ENCODE measurements at places on chromosomes 3 and 15.

DNA sequence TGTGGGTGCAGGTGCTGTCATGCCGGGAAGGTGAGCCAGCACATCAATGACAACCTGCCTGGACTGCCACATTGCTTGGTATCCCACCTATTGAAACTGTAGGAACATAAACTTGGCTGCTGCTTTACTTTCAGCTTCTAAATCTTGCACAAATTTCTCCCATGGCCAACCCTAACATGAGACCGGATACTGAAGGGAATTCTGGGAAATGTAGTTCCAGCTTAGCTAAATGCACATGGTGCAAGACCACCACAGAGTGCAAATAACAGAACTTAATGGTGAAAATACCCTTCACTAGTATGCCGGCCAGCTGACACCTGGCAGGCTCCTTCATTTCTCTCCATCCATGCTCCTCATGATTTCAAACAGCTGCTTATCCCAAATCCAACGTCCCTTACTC is 247.4 kb downstream of the ARRDC4 start:
- no peak for DNase-seq

DNA sequence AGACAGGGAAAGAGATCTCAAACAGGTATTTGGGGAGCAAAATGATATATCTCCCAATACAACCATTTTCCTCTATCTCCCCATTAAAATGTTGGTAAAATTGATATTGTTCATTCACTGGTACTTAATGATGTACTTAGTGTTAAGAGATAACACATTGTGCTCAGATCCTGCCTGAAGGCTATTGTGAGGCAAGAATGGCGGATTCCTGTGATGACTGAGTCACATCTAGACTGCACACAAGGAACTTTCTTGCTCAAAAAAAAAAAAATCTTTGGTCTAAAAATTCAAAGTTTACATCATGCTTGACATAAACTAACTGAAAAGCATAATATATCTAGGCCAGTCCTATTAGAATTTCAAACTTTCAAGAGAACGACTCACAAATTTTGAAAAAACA is 171.1 kb upstream of the TTC14 start:
- DNase-seq = no peak

DNA sequence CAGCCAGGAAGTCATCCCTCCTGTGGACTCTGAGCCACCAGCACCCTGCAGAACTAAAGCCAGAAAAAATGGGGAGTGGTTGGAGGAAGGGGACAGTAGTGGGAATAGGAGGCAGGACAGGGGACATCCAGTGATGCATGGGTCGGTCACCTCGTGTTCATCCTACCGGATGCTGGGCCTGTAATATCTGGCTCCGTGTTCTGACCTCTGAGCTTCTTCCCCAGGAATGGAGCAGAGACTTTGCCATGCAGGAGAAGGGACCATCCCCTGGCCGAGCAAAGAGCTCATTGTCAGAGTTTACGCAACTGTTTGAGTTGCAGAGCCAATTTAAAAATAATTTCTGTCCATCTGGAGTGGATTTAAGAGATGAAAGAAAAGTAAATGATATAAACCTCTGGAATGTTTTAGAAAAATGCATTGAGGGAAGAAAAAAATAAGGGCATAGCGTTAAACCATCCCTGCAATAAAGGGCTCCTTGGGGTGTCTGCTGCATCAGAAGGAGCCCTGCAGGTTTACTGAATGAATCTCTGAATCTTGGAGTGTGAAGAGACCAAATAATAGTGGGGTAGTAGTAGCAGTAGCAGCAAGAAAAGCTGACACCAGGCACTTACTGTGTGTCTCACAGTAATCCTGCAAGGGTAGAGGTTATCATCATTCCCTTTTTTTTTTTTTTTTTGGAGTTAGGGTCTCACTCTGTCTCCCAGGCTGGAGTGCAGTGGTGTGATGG is 70.9 kb downstream of the AAGAB start:
- DNase-seq = no peak

GRCh38 chr3:96331341-96331740 is 483.1 kb upstream of the EPHA6 start:
- no peak for DNase-seq

GRCh38 chr3:197406266-197406665 is 107.9 kb upstream of the DLG1 start:
- peak; percentile 39 for DNase-seq

DNA sequence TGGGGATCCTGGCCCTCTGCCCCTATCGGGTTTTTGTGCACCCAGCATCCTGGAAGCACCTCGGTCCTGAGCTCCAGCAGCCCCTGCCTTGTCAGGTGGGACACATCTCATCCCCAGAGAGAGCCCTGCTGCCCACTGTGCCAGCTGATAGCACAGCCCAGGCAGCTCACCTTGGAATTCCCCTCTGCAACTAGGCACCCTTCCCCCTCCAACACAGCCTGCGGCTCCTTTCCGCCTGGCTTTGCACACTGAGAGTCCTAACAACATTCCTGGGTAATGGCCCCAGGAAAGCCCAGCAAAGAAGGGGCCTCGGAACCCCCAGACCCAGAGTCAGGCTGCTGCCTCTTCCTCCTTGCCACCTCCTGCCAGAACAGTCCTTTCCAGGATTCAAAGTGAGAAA is 5.9 kb downstream of the HCN4 start:
- no peak for DNase-seq

DNA sequence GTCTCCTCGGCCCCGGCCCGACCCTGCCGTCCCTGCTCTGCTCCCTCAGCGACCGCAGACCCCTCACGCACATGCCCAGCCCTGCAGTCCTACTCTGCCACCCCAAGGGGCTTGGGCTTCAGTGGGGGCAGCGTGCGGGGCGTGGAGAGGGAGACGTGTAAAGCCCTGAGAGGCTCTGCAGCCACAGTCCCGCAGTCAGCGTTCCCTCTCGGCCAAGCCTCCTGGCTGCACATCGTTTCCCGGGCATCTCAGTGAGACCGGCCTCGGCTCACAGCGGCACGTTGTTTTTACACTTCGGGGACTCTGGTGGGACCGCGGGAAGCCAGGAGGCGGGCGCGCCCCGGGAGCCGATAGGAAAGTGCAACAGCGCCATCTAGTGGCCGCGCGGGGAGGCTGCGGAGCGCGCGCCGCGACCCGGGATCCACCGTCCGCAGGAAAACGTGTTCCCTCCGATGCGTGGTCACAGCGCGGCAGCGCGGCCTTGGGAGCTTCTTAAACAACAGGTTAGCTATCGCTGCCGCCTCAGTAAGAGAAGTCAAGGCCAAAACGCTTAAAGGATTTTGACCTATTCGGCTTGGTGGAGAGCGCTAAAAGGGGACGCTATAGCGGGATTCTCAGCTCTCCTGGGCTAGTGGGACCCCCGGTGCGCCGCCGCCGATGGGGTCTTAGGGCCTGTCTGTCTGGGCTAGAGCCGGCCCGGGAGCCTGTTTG is 226.8 kb upstream of the IGF1R start:
- DNase-seq = peak; percentile 92

GRCh38 chr15:40623361-40623760 is 29.3 kb downstream of the KNL1 start:
- DNase-seq = no peak

GRCh38 chr3:32376115-32376514 is 15.5 kb upstream of the CMTM7 start:
- DNase-seq = no peak

DNA sequence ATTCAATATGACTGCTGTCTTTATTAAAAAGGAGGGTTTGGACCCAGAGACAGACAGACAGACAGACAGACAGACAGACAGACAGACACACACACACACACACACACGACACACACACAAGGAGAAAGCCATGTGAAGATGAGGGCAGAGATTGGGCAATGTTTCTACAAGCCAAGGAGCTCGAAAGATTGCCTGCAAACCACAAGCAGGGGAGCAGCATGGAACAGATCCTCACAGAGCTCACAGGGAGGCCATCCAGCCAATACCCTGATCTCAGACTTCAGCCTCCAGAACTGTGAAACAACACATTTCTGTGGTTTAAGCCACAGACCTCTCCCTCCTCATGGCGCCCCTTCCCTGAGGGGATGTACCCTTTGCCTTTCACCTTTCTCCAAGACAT is 35.8 kb upstream of the ABHD2 start:
- DNase-seq = no peak

GRCh38 chr3:63936925-63937324 is 24.7 kb upstream of the SCAANT1 start:
- DNase-seq = no peak

DNA sequence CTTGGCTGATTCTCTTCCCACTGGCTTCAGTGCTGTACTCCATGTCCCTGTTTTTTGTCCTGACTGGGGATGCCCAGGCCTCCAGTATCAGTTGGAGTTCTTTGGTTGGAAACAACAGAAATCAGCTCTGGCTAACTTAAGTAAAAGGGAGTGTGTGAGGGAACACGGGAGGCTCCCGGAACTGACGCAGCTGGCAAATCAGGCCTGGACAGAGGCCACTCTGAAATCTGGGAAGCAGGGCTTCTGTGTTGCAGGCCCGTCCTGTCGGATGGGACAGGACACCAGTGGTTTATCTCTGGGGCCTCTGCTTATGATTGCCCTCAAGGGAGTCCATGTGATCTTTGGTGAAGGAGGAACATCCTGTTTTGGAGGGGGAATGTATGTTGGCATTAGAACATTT is 124.3 kb downstream of the CHCHD6 start:
- no peak for DNase-seq

- DNase-seq = no peak
Measured at GRCh38 chr3:143090976-143091837, 28.4 kb upstream of the CHST2 start.

- no peak for DNase-seq
Measured at GRCh38 chr3:189519458-189519857, 111.7 kb upstream of the TP63 start.

GRCh38 chr15:48374472-48374871 is 43.2 kb downstream of the DUT start:
- DNase-seq = no peak

GRCh38 chr15:74050127-74050526 is 32.2 kb downstream of the GOLGA6A start:
- DNase-seq = no peak

DNA sequence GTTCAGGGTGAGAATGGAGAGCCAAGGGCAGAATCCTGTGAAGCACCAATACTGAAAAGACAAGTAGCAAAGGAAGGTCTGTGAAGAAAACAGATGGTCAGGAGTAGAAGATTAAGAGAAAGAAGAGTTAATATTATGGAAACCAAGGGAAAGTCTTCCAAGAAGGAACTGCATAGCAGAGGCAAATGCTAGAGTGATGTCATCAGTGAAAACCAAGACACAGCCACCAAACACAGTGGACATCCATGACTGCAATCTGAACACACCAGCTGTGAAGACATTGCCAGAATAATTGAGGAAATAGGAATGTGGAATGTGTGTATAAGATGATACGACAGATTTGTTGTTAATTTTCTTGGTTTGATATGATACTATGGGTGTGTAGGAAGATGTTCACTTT is 26.8 kb upstream of the ZBTB38 start:
- DNase-seq = no peak

DNA sequence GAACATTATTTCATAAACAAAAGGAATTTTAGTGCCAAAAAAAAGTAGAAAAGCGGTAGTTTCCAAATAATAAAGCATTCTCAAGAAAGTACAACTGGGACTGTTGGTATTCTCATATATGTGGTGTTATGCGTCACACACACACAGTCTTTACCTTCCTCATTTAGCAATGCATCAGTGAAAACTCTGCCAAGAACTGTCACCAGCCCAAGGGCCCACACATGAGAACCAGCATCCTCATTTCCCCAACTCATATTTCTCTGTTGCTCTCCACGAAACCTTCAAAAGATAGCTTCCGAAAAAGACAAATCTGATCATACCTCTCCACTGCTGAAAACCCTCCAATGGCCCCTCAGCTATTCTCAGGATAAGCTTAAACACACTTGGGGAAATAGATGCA is 150.7 kb downstream of the CADPS start:
- DNase-seq = no peak

- DNase-seq = no peak
Measured at GRCh38 chr3:39322936-39323335, 6.6 kb upstream of the CCR8 start.

GRCh38 chr3:99394831-99395778 is 243.3 kb upstream of the COL8A1 start:
- DNase-seq = no peak

DNA sequence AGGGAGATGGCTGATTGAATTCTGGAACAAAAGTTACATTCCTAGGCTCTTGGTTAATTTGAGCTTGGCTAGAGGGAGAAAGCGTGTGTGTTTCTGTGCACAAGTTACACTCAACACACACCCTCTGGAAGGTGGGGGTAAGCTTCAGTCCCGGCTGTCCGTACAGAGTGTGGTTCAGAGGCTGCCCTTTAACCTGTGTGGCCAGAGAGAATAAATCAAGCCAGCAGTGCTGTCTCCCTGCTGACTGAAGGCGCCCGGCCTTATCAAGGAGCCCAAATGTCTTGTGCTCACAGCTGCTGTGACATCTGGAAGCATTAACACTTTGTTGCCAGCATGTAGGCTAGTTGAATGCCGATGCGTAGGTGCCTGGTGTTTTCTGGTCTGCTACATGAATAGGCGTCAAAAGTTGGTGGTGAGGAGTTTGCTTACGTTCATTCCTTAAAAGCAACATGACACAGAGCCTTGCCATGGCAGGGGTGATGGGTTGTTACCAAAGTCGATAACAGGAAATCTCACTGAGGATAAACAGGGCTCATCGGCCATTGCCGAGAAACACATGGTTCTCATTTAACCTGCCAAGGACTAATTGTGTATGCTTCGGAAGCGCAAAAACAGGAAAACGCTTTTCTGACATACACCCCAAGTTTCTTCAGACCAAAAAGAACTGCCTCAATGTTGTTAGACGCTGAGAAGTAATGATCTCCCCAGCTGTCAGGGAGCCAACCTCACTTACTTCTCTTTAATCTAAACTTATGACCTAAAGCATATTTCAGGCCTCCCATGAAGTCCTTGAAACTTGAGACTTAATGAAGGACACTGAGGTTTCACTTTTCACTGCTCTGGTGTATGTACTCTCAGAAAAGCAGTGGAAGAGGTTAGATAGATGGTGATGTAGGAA is 95.8 kb upstream of the CTDSPL start:
- no peak for DNase-seq

- DNase-seq = no peak
Measured at GRCh38 chr3:159236321-159236720, 434.5 kb downstream of the MFSD1 start.

DNA sequence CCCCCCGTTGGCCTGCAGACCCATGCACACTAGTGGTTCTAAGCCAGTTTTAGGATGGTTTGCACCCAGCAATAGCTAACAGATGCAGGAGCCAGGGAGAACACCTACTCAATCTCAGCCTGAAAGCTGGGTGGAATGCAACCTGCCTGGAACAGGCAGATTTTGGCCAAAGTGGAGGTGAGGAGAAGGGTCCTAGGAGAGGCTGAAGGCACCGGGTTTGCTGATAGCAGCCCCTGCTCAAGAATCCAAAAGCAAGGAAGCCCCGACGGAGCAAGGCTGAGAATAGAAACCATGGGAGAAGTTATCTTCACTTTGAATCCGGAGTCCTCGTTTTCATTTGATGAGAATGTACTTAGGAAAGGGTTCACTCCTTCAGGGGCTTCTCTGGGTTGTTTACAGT is 9.9 kb downstream of the RRP9 start:
- DNase-seq = no peak

GRCh38 chr3:177633671-177634207 is 436.5 kb upstream of the TBL1XR1 start:
- no peak for DNase-seq

DNA sequence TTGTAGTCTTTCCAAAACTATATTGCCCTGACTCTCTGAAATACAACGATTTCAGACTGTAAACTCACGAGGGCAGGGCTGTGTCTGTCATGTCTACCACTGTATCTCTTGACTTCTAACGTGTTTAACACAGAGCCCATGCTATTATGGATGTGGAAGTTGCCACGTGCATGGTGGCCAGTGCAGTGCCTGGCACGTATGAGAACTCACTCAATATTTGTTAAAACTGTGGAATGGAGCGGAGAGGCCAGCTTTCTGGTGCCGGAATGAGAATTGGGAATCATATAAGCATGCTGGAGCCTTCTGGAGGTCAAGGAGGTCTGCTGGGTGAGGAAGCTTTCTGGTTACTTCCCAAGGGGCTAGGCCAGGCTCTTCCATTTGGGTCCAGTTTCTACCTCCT is 220.6 kb upstream of the LYSMD4 start:
- no peak for DNase-seq
